ENCODE measurements at places on chromosomes 13 and 19.

GRCh38 chr19:38735257-38735686 is 9.0 kb downstream of the CAPN12 start:
- DNase-seq: peak; percentile 47

DNA sequence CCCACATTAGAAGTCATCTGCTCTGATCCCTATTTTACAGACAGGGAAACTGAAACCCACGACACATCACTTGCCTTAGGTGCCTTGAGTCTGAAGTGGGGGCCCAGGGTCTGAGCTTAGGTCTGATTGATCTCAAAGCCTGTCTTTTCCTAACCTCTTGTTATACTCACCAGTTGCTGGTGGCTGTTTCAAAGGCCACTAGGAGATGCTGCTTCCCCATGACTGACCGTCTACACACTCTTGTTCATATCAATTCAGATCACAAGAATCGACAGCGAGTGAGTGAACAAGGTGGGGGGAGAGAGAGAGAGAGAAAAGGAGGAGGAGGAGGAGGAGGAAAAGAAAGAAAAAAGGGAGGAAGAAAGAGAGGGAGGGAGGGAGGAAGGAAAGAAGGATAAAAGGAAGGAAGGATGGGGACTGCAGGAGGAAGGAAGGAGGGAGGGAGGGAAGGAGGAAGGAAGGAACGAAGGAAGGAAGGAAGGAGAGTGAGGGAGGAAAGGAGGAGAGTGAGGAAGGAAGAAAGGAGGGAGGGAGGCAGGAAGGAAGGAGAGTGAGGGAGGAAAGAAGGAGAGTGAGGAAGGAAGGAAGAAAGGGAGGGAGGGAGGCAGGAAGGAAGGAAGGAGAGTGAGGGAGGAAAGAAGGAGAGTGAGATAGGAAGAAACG is 3.3 kb downstream of the OR10H1 start:
- DNase-seq: peak; percentile 32

DNA sequence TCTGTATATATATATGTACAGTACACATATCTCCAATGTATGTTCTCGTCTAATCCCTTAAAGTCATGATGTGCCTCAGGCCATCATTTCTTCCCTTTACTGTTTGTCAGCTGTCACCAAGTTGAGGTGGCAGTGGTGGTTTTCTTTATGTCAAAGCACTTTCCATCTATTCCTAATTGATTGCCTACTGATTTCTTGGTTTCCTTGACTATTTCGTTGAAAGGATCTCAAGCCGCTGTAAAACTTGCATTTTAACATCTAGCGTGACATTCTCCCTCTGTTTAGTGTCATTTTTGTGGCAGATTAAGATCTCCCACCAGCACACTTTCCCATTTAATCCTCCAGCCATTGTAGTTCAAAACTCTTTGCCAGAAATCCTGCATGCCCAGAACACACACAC is 25.0 kb upstream of the SPART start:
- DNase-seq: no peak

DNA sequence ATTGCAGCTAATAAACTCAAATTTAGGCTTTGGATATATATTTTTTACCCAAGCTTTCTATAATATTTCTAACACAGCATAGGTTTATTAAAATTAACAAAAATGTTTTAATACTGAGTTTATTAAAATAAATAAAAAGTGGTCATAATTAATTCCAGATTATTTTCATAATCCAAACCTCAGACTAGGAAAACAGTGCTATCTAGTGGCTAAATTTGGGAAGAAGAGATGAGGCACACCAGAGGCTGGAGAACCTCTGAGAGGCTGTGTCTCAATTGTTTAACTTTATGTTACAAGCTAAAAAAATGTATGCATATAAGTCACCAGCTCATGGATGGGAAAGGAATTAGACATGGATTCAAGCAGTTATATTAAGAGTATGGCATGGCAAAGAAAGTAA is 392.5 kb downstream of the DIAPH3 start:
- no peak for DNase-seq

DNA sequence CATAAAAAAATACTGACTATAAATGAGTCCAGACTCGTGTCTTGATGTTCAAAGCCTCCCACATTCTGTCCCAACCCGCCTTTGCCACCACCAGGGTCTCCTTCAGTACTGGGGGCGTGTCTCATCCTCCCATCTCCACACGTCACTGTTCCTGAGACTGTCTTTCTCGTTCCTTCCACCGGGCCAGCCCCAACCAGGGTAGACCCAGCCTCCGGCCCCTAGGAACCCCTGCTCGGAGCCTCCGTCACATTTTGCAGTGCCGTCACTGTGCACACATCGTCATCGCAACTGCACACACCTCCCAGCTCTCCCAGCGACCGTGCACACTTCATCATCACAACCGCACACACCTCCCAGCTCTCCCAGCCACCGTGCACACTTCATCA is 73.4 kb downstream of the SPACA7 start:
- no peak for DNase-seq

DNA sequence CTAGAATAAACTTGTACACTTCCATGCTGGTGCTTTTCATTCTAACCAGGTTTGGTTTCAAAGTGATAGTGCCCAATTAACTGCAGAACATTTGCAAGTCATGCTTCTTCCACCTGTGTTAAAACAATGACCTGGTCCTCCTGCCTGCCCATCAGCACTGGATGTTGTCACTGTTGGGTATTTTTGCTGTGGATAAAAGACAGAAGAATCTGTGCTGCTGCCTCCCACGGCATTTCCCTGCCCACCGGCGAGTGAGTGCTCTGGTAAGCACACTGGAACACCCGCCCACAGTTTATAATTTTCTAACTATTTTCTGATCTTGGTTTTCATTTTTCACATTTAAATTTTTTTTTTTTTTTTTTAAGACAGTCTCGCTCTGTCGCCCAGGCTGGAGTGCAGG is 2.3 kb upstream of the AKAP8 start:
- DNase-seq: no peak

- no peak for DNase-seq
Observed at GRCh38 chr13:112854321-112854720, 114.7 kb upstream of the MCF2L start.

DNA sequence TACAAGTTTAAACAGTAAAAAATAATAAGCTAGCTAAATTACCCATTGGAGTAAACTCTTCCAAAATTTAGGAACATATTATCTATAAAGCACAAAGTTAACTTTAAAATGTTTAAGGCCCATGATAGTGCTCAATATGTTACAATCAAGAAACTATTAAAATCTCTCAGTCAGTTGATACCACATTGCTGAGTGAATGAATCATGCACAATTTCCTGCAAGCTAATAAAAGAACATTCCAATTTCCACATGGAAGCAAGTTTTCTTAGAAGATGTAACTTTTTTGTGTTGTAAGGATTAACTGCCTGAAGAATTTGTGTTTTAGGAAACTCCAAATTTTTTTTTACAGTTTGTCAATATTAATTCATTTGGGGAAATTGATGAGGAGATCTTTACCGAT is 666.6 kb downstream of the SLITRK1 start:
- peak; percentile 39 for DNase-seq

DNA sequence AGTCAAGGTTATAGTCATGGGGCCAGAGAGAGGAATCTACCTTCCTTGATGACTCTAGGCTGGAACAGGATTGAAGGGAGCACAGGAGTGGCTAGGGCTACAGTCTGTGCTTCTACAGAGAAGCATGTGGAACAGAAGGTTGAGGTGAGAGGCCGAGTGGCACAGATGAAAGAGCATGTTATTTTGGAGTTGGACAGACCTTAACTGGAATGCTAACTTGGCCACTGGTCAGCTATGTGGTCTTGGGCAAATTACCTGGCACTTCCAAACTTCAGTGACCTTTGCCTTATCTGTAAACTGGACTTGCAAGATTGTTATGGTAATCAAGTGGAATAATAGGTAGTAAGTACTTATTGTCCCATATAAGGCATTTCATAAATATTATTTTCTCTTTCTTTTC is 252.7 kb downstream of the KCNRG start:
- no peak for DNase-seq

DNA sequence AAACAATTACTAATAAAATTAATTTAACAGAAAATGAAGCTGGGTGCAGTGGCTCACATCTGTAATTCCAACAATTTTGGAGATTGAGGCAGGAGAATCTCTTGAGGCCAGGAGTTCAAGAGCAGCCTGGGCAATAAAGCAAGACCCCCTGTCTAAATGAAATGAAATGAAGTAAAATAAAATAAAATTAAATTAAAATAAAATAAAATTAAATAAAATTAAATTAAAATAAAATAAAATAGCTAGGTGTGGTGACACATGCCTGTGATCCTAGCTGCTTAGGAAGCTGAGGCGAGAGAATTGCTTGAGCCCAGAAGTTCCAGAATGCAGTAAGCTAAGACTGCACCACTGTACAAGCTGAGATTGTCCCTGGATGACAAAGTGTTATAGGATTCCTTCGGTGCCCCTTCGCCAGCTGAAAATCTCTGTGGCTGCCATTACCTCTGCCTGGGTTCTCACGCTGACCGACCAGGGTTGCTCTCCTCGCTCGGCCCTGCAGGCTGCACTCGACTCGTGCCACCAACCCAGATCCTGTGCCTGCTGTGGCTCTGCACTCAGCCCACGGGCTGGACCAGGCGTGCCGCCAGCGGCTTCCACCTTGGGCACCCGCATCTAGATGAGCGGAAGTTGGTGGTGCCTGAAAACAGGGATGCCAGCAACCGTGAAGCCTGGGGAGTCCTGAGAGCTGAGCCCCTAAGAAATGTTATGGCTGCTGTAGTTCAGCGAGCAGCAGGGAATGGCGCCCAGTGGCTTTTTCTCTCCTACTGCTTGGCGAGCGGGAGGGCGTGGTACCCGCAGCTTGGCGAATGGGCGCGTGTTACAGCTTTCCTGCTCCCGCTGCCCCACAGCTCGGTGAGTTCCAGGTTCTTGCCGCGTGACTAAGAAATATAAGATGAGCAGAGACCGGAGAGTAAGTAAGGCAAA is 539.2 kb upstream of the PCDH9 start:
- no peak for DNase-seq

- no peak for DNase-seq
Observed at GRCh38 chr13:44040070-44040817, 160.5 kb downstream of the LACC1 start.

- DNase-seq: peak; percentile 66
Observed at GRCh38 chr13:98972627-98973026, 5.2 kb downstream of the DOCK9 start.

DNA sequence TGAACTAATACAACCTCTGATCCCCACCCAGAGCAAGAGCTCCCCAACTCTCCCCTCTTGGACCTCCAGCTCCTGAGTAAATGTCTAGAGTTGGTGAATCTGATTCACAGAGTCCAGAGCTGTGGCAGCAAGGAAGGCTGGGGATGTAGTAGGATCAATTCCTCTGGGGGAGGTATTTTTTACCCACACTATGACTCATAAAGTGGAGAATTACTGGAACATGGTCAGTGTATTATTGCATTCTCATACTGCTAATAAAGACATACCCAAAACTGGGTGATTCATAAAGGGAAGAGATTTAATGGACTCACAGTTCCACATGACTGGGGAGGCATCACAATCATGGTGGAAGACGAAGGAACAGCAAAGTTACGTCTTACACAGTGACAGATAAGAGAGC is 496.7 kb downstream of the EFNB2 start:
- peak; percentile 88 for DNase-seq

- no peak for DNase-seq
Observed at GRCh38 chr19:37930416-37930815, 23.4 kb downstream of the SIPA1L3 start.

DNA sequence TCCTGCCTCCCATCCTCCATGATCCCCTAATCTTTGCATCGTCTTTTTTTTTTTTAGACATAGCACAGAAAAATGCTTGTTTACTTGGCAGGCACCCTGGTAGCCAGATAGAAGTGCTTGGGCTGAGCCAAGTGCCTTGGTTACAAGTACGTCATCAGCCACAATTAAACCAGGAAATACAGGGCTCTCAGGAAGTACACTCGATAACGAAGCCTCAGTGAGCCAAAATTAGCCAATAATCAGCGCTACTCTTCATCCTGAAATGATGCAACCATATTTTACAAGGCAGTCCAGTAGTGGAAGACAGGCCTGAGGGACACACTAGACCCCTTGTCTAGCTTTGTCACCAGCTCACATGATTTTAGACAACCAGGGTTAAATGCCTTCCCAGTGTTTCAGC is 194.0 kb upstream of the NBEA start:
- DNase-seq: no peak

GRCh38 chr19:1449467-1450442 is at the start of gene APC2:
TSS of gene APC2 (plus strand) at chr19:1450121. CDS start at chr19:1453002, 2,881 bp downstream.
- DNase-seq: no peak

- DNase-seq: no peak
Observed at GRCh38 chr13:112859128-112859816, 109.7 kb upstream of the MCF2L start.

DNA sequence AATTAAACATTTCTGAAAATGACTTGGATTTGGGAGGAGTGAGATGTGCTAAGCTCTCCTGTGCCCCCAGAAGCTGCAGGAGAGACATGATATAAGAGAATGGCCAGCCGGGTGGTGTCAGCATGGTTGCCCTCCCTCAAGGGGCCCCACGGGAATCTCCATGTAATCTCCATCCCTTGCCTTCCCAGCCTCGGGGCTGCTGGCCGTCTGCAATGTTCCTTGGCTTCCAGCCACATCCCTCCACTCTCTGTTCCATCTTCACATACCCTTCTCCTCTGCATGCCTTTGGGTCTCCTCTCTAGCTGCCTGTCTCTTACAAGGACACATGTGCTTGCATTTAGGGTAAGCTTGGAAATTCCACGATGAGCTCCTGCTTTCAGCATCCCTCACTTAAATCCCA is 172.0 kb downstream of the TSHZ3 start:
- DNase-seq: no peak

- DNase-seq: no peak
Observed at GRCh38 chr13:40564342-40565001, 102.0 kb downstream of the FOXO1 start.

GRCh38 chr13:27472941-27473340 is 22.6 kb upstream of the MTIF3 start:
- DNase-seq: no peak

DNA sequence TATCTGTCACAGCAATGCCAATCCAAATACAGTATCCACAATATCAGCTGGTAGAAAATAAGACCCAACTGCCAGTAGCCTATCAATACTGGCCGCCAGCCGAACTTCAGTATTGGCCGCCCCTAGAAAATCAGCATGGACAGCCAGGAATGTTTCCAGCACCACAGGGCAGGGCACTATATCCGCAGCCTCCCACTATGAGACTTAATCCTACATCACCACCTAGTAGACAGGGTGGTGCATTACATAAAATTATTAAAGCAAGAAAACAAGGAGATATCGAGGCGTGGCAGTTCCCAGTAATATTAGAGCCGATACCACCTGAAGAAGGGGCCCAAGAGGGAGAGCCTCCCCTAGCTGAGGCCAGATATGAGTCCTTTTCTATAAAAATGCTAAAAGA is 111.3 kb downstream of the ZNF486 start:
- no peak for DNase-seq

DNA sequence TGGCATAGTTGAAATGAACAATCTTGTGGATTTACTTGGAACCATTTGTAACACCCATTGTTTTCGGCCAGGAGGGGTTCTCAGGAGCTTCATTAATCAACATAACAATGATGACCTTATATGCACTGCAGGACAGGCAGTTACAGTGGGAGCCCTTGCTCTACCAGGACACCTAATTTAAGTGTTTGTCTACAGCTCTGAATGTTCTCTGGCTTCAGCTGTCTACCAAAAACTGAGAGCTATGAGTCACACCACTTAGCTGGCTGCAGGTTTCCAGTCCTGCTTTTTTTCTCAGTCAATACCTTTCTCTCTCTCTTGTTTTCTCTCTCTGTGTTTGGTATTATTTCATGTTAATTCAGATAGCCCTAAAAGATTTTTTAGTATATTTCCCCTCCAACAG is 105.4 kb upstream of the MBNL2 start:
- DNase-seq: peak; percentile 64

Data from mammary epithelial cell (primary cell).